ENCODE measurements at places on chromosomes 3 and 15.
A peak's percentile ranks its signal among the peaks of the same experiment; 100 is the strongest.

GRCh38 chr3:45759851-45760250 lies 36.5 kb downstream of the SLC6A20 start:
- H3K27ac ChIP-seq, result no peak overlapping the region
- no peak for DNase-seq
- H3K4me1 ChIP-seq, result no peaks in the 10 kb centered on the region
- no peaks in the 10 kb centered on the region for H3K36me3 ChIP-seq
- H3K27me3 ChIP-seq, result peaks cover 18% of the 10 kb centered on the region

GRCh38 chr3:33658991-33659848 lies 58.8 kb downstream of the CLASP2 start:
- peaks cover 43% of the 10 kb centered on the region for H3K4me1 ChIP-seq
- H3K27ac ChIP-seq, result peak overlapping the region; percentile 62
- peak; percentile 80 for DNase-seq
- H3K4me3 ChIP-seq, result peak overlapping the region; percentile 69

GRCh38 chr3:176354843-176355242 lies 842.4 kb downstream of the TBL1XR1 start:
- H3K4me3 ChIP-seq, result no peak overlapping the region
- no peaks in the 10 kb centered on the region for H3K27me3 ChIP-seq
- no peaks in the 10 kb centered on the region for H3K36me3 ChIP-seq
- no peak overlapping the region for H3K27ac ChIP-seq
- no peak for DNase-seq

GRCh38 chr3:170622369-170623159 lies 36.7 kb upstream of the SLC7A14 start:
- peak overlapping the region; percentile 65 for H3K27ac ChIP-seq
- H3K4me3 ChIP-seq, result 0 out of 2 replicates have a peak overlapping the region, but pooled peaks have one; percentile 6
- H3K4me1 ChIP-seq, result peaks cover 17% of the 10 kb centered on the region
- H3K36me3 ChIP-seq, result no peaks in the 10 kb centered on the region

GRCh38 chr3:97931218-97931617 lies 41.0 kb downstream of the RIOX2 start:
- H3K4me3 ChIP-seq, result no peak overlapping the region
- no peaks in the 10 kb centered on the region for H3K27me3 ChIP-seq
- 0 out of 2 replicates have a peak, but pooled peaks cover 5% of the 10 kb centered on the region for H3K36me3 ChIP-seq
- DNase-seq, result no peak
- H3K4me1 ChIP-seq, result no peaks in the 10 kb centered on the region

DNA sequence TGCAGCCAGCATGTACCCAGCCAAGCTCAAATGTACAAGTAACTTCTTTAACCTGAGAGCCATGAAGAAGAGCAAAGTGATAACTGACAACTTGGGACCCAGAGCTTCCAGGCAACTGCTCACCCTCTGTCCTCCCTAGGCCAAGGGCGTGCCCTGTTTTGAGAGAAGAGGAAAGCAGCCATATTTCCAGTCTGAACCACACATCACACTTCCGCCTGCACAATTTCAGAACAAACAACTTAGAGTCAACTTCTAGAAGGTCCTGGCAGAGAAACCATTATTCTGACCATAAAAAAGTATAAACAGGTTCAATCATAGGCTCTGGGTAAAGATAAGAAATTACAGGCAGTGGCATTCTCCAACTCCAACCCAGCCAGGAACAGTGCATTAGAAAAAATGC lies 50.1 kb downstream of the ITGB5 start:
- DNase-seq, result peak; percentile 44
- H3K4me3 ChIP-seq, result no peak overlapping the region
- H3K27me3 ChIP-seq, result no peaks in the 10 kb centered on the region
- peaks cover 70% of the 10 kb centered on the region for H3K4me1 ChIP-seq
- H3K27ac ChIP-seq, result peak overlapping the region; percentile 86

DNA sequence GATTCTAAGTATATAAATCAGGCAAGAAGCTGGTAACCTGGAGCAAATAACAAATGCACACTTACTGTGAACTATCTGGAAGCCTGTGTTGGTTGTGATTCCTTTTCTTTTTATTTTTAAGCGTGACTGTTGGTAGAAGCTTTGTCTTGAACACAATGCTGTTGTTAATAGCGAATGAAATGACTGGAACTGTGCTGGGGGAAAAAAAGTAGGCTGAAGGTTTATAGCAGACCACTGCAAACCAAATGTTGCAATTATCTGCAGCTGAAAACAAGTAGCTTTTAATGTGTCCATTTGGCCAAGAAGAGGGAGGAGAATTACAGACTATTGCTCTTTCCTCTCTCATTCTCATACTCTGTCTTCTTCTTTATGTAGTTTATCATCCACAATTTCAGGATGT lies 184.5 kb upstream of the DNAJC19 start:
- H3K4me1 ChIP-seq, result no peaks in the 10 kb centered on the region
- H3K27ac ChIP-seq, result no peak overlapping the region
- no peak for DNase-seq
- H3K4me3 ChIP-seq, result no peak overlapping the region

- no peak overlapping the region for H3K4me3 ChIP-seq
- H3K4me1 ChIP-seq, result peaks cover 6% of the 10 kb centered on the region
- DNase-seq, result peak; percentile 78
- no peaks in the 10 kb centered on the region for H3K27me3 ChIP-seq
- H3K27ac ChIP-seq, result no peak overlapping the region
Measured at GRCh38 chr3:20405744-20406143, 219.7 kb upstream of the SGO1 start.

DNA sequence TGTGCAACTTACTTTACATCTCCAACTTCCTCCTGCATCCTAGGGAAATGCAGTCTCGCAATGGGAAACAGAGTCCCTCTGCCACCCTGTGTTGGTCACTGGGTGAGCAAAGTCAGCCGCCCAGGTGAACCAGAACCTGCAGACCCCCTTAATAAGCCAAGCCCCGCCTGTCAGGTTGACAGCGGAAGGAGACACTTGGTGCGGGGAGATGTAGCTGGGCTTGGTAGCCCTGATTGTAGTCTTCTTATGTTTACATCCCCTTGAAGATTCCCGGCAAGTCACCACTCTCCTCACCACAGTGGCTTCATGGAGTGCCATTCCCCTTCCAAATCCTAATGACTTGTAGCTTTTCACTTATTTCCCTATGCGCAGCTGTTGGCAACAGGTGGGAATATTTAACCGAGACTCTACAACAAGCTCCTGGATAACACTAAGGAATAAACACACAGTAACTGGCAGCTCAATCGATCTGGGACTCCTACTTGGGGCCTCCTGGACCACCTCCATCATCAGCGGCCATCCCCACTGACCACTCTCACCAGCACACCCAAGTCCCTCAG lies 17.7 kb upstream of the CLSTN2 start:
- H3K36me3 ChIP-seq, result no peaks in the 10 kb centered on the region
- H3K27ac ChIP-seq, result no peak overlapping the region
- no peaks in the 10 kb centered on the region for H3K27me3 ChIP-seq
- no peak overlapping the region for H3K4me3 ChIP-seq
- no peaks in the 10 kb centered on the region for H3K4me1 ChIP-seq

- H3K4me1 ChIP-seq, result peaks cover 14% of the 10 kb centered on the region
- H3K36me3 ChIP-seq, result no peaks in the 10 kb centered on the region
- H3K27ac ChIP-seq, result peak overlapping the region; percentile 43
- DNase-seq, result peak; percentile 91
- H3K4me3 ChIP-seq, result no peak overlapping the region
Measured at GRCh38 chr3:44355362-44356033, 16.9 kb downstream of the TCAIM start.

DNA sequence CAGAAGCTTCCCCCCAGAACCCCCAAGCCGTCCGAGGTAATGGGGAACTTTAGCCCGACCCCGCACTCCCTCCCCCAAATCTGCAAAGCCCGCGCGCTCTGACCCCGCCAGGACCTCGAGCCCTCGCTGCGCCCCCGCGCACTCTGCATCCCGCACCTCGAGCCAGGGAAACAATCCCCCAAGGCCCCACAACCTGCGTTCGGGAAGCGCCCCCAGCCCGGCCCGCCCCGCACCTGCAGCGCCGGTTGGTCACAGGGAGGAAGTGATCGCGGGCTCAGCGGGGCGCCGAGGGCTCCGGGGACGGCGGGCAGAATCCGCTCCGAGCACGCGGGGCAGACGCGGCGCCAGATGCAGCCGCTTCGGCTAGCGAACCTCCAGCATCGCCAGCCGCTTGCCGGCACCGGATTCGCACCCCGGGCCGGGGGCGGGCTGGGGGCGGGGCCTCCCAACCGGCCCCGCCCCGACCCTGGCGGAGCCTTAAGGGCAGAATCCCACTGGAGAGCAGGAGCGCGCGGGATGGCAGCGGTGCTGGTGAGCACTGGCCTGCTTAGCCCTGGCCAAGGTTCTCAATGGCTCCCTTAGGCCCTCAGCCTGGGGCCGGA lies at the start of gene CAMKV:
TSS of gene CAMKV (minus strand) at position 382 of the 602 bp plus-strand sequence. CDS start 7,518 bp downstream, outside the sequence.
- H3K4me3 ChIP-seq, result no peak within 1 kb of the TSS
- peaks cover 35% of the 10 kb centered on the region for H3K27me3 ChIP-seq
- H3K36me3 ChIP-seq, result no peaks in the 10 kb centered on the region
- no peak within 1 kb of the TSS for H3K27ac ChIP-seq

- peaks cover 46% of the 10 kb centered on the region for H3K27me3 ChIP-seq
- DNase-seq, result no peak
- H3K36me3 ChIP-seq, result no peaks in the 10 kb centered on the region
- H3K4me3 ChIP-seq, result no peak overlapping the region
- no peak overlapping the region for H3K27ac ChIP-seq
Measured at GRCh38 chr15:73355612-73356265, 13.0 kb downstream of the HCN4 start.

DNA sequence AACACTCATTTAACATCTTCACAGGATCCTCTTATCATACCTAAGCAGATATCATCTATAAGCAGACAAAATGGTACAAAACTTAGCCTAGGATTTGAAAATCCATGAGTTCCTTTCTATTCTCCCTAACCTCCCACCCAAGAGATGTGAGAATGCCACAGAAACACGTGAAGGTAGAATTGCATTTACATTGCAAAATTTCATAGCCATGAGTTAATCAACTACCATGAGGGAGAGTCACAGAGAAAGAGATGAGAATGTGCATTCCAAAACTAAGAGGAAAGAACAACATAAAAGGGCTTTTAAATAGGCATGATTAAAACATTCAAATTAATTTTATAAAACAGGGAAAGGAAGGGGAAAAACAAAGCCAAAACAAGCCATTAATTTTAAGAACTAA lies 806.2 kb downstream of the NTRK3 start:
- H3K4me3 ChIP-seq, result no peak overlapping the region
- no peak for DNase-seq
- no peaks in the 10 kb centered on the region for H3K27me3 ChIP-seq

- H3K4me3 ChIP-seq, result peak overlapping the region; percentile 85
- H3K27ac ChIP-seq, result peak overlapping the region; percentile 87
- no peaks in the 10 kb centered on the region for H3K36me3 ChIP-seq
- peaks cover 18% of the 10 kb centered on the region for H3K27me3 ChIP-seq
- DNase-seq, result peak; percentile 58
- peaks cover 25% of the 10 kb centered on the region for H3K4me1 ChIP-seq
Measured at GRCh38 chr3:186109897-186110803, 1.3 kb upstream of the ETV5 start.

- no peak overlapping the region for H3K4me3 ChIP-seq
- no peaks in the 10 kb centered on the region for H3K27me3 ChIP-seq
- no peak for DNase-seq
- H3K36me3 ChIP-seq, result no peaks in the 10 kb centered on the region
Measured at GRCh38 chr3:50604110-50604621, 7.4 kb downstream of the CISH start.

DNA sequence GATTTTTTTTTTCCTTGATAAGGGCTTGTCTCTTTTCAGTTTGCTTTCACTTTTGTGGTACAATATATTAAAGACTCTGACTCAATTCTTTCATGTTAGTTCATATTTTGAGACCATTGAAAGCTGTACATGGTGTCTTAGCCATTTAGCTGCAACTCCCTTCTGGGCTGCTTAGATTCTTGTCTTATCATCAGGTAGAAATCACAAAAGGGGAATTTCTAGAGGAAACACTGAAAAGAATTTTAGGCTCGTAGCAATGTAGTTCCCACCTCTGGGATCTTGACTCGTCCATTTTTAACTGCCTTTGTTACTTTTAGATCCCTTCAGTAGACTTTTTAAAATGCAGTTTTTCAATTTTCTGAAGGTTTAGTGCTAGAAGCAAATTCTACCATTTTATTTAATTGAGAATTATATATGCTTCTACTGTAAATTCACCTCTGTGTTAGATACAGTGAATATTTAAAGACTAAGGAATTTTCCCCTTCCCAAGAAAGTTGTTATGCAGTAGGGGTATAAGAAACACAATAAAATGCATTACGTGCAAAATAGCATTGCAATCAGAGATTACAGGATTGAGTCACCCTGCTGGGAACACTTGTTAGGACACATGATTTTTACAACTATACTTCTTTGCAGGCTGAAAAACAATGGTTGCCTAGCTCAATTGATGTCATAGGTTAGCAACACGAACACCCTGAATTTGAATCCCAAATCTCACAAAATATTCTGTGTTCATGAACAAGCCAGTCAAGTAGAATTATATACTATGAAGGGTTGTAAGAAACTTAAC lies 772.7 kb downstream of the PDCD6IP start:
- no peaks in the 10 kb centered on the region for H3K4me1 ChIP-seq
- no peak for DNase-seq
- H3K4me3 ChIP-seq, result no peak overlapping the region
- no peaks in the 10 kb centered on the region for H3K27me3 ChIP-seq
- no peak overlapping the region for H3K27ac ChIP-seq
- H3K36me3 ChIP-seq, result no peaks in the 10 kb centered on the region

DNA sequence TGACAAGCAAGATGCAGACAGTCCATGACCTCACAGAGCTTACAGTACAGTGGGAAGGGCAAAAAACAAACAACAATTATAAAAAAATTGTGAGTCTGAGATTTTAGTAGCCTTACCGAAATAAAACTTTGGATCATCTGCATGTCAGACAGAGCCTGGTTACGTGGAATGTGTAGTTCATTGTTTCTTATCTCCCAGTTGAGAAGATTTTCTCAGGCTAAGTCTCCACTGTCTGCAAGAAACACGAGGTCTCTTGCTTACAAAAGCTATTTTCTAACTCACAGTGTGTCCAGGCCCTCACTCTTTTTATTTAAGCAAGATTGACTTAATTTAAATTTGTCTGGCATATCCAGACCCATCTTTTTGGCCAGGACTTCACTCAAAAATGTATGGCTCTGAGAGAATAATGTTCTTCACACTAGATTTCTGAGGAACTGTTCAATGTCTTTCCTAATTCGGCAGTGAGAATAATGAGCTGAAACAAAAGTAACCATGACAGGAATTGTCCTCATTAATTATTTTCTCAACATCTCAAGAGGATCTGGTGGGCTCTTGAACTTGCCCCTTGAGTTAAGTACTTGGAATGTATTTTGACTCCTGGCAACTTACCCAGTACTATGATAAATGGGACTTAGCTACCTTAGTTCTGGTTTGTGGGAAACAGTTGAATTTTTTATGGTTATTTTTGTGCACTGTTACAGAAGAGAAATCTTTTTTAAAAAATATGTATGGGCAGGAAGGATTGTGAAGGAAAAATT lies 265.1 kb upstream of the COL8A1 start:
- no peaks in the 10 kb centered on the region for H3K27me3 ChIP-seq
- no peak overlapping the region for H3K27ac ChIP-seq
- H3K4me1 ChIP-seq, result no peaks in the 10 kb centered on the region
- H3K4me3 ChIP-seq, result no peak overlapping the region
- no peaks in the 10 kb centered on the region for H3K36me3 ChIP-seq

GRCh38 chr3:50150863-50151686 lies 4.0 kb upstream of the SEMA3F start:
- H3K36me3 ChIP-seq, result no peaks in the 10 kb centered on the region
- H3K27me3 ChIP-seq, result peaks cover 6% of the 10 kb centered on the region
- no peak overlapping the region for H3K27ac ChIP-seq
- no peak overlapping the region for H3K4me3 ChIP-seq
- H3K4me1 ChIP-seq, result no peaks in the 10 kb centered on the region
